ENCODE measurements at places on chromosomes 3 and 15. TPM values are rescaled to one million over a fixed set of nuclear protein-coding genes. Genes with fewer than 3 reads are reported as not detected.

Gene EPHB3
- total RNA-seq = not detected

Gene SRPRB
- 47.8 TPM for total RNA-seq

Gene SAMMSON
- not detected for total RNA-seq

Gene SLC25A26
- 17.9 TPM for total RNA-seq

Gene LTF
- 3.1 TPM for total RNA-seq
